ENCODE measurements at places on chromosomes 7 and 10. TPM values are rescaled to one million over a fixed set of nuclear protein-coding genes. Genes with fewer than 3 reads are reported as not detected.

The CRPPA gene
- 0.32 TPM for polyA plus RNA-seq

The CLDN4 gene
- not detected for polyA plus RNA-seq

The GIMAP6 gene
- 199 TPM for polyA plus RNA-seq

The PDE1C gene
- polyA plus RNA-seq: not detected

The DGKI gene
- polyA plus RNA-seq: not detected

The UTF1 gene
- polyA plus RNA-seq: not detected

The SLC37A3 gene
- 12.0 TPM for polyA plus RNA-seq

The NPTX2 gene
- 0.16 TPM for polyA plus RNA-seq

The STAMBPL1 gene
- polyA plus RNA-seq: 10.6 TPM

The SLC35G1 gene
- polyA plus RNA-seq: 2.4 TPM

The PNLIPRP3 gene
- polyA plus RNA-seq: not detected

The OR2A42 gene
- not detected for polyA plus RNA-seq

The SPAG6 gene
- not detected for polyA plus RNA-seq

The SORCS3 gene
- polyA plus RNA-seq: not detected

The H2BK1 gene
- polyA plus RNA-seq: not detected

The OLAH gene
- not detected for polyA plus RNA-seq

The KNDC1 gene
- polyA plus RNA-seq: 0.05 TPM

The SUN3 gene
- not detected for polyA plus RNA-seq

The ADAM8 gene
- 74.9 TPM for polyA plus RNA-seq

The FAM25G gene
- not detected for polyA plus RNA-seq

The GSTO2 gene
- 0.60 TPM for polyA plus RNA-seq
